Bronchial smooth muscle cell (primary cell): ENCODE measurements at places on chromosomes 2 and 18. TPM values are rescaled to one million over a fixed set of nuclear protein-coding genes. Genes with fewer than 3 reads are reported as not detected.

C18orf54 gene
- 1.6 and 1.9 TPM in 2 replicates for total RNA-seq

TSPYL6 gene
- total RNA-seq = not detected in 2 replicates

LRP1B gene
- total RNA-seq = under 0.01 TPM in 1 of 2 replicates, not detected in the other

LYG2 gene
- total RNA-seq = not detected in 2 replicates

MAPK4 gene
- under 0.01 TPM in 1 of 2 replicates, not detected in the other for total RNA-seq

POU3F3 gene
- total RNA-seq = not detected in 2 replicates

ID2 gene
- 246 and 257 TPM in 2 replicates for total RNA-seq

ALMS1 gene
- total RNA-seq = 8.2 and 9.4 TPM in 2 replicates

DUSP19 gene
- total RNA-seq = 3.0 and 4.1 TPM in 2 replicates

PSMD1 gene
- 119 and 141 TPM in 2 replicates for total RNA-seq

MAP3K19 gene
- not detected in 2 replicates for total RNA-seq

IL1R1 gene
- 59.3 and 108 TPM in 2 replicates for total RNA-seq

CAD gene
- total RNA-seq = 21.9 and 22.9 TPM in 2 replicates

GPBAR1 gene
- total RNA-seq = not detected in 2 replicates

ERFE gene
- total RNA-seq = 0.32 and 1.3 TPM in 2 replicates

KIAA2012 gene
- total RNA-seq = not detected in 2 replicates

PNO1 gene
- 3.5 and 4.3 TPM in 2 replicates for total RNA-seq

BCL11A gene
- under 0.01 and 0.17 TPM in 2 replicates for total RNA-seq

FTCDNL1 gene
- 1.1 and 1.2 TPM in 2 replicates for total RNA-seq

TXNDC9 gene
- total RNA-seq = 16.1 and 35.3 TPM in 2 replicates

NEU4 gene
- total RNA-seq = 0.16 and 0.17 TPM in 2 replicates

SCYGR4 gene
- total RNA-seq = not detected in 2 replicates

APOB gene
- total RNA-seq = under 0.01 TPM in 1 of 2 replicates, not detected in the other

HMSD gene
- total RNA-seq = not detected in 2 replicates

NFATC1 gene
- total RNA-seq = 2.8 and 3.1 TPM in 2 replicates

FMNL2 gene
- total RNA-seq = 18.8 and 31.8 TPM in 2 replicates

MC4R gene
- total RNA-seq = not detected in 2 replicates

CGREF1 gene
- 0.69 and 0.79 TPM in 2 replicates for total RNA-seq

GAD1 gene
- under 0.01 and 0.09 TPM in 2 replicates for total RNA-seq

NLRC4 gene
- total RNA-seq = not detected in 2 replicates

SERPINB5 gene
- total RNA-seq = 0.16 and 0.34 TPM in 2 replicates

RNF181 gene
- total RNA-seq = 267 and 283 TPM in 2 replicates
